ENCODE measurements at places on chromosomes 16 and 17. TPM values are rescaled to one million over a fixed set of nuclear protein-coding genes. Genes with fewer than 3 reads are reported as not detected.

The DNAI2 gene
- not detected for total RNA-seq

- DNase-seq, result no peak
Observed at GRCh38 chr16:65861131-65861731, 505.3 kb upstream of the CDH5 start.

GRCh38 chr16:85955566-85955965 is 56.6 kb downstream of the IRF8 start:
- DNase-seq, result no peak

The PLK1 gene
- total RNA-seq, result 94.8 TPM

The MRTFB gene
- 90.5 TPM for total RNA-seq

DNA sequence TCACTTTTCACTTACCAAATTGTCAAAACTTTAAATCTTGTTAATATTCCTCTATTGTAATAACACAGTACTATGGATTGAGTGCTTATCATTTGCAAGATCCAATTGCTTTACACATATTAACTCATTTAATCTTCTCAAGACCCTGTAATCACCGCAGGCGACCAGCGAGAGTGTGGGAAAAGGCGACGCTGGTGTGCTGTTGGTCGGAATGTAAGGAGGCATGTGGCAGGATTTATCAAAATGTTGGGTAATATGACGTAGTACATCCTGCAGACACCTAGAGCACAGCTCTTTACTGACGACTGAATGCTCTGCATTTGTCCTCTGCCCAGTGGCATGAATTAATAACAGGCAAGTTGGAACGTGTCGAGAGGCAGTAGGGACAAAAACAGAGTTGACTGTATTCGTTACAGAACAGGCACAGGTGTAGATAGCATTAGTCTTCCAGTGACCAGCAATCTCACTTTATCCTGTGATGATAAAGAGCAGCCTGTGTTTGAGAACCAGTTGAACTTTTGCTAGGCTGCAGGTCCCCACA is 80.3 kb downstream of the TNRC6C start:
- DNase-seq, result no peak

- DNase-seq, result peak; percentile 60
Observed at GRCh38 chr16:54930005-54930868, at the start of gene IRX5. Gene IRX5, plus strand, starts transcription at chr16:54930865. Its CDS starts 334 bp downstream, at chr16:54931199.

DNA sequence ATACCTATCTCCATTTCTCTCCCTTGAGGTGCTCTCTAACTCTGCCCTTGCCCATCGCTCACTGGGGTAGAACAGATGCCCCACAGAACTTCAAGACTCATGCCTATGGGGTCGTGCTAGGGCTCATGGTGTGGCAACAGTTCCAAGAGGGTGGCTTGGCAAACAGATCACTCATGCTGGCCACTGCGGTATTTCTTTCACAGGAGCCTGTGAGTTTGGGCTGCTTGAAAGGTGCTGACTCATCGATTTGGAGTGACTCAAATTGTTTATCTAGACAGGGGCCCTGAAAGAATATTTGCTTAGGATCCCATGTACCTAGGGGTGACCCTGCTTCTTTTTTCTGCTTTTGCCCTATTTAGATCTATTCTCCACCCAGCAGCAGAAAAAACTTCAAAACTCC is 69.9 kb downstream of the IRX5 start:
- no peak for DNase-seq

The GRIN2C gene
- 0.10 TPM for total RNA-seq

DNA sequence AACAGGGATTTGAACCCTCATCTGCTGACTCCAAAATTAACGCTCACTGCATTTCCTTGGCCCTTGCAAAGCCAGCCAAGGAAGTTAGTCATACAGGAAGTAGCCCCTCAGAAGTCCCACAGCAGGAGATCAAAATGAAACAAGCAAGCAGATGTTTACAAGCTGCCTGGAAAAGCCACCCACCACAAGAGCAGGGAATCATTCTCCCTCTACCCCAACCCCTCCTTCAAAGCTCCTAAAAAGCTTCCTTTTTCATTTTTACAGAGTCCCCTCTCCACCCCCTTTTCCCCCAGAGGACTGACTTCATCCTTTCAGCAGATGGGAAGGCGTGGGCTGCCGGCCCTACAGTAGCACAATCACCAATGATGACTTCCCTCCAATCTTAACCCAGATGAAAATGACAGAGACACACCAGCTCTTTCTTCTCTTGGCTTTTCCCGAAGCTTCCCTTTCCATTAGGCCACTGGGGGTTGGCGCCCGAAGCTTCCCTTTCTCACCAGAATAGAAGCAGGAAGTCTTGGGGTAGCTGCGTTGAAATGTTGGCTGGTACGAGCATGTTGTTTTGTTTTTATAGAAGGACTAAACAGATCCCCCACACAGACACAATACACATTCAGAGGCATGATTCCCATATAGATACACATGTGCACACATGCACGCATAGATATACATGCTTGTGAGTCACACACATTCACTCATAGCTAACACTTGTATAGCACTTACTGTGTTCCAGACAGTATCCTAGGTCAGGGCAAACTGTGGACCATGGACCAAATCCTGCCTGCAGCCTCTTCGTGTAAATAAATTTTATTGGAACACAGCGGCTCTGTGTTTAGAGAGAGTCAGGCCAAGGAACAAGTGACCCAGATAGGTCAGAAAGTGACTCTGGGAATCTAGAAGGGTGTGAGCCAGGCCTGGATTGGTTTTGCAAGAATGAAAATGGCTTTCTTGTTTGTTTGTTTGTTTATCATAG is 17.4 kb downstream of the ITPRIPL2 start:
- no peak for DNase-seq

The MPP3 gene
- total RNA-seq, result 7.1 TPM

The C16orf78 gene
- not detected for total RNA-seq

DNA sequence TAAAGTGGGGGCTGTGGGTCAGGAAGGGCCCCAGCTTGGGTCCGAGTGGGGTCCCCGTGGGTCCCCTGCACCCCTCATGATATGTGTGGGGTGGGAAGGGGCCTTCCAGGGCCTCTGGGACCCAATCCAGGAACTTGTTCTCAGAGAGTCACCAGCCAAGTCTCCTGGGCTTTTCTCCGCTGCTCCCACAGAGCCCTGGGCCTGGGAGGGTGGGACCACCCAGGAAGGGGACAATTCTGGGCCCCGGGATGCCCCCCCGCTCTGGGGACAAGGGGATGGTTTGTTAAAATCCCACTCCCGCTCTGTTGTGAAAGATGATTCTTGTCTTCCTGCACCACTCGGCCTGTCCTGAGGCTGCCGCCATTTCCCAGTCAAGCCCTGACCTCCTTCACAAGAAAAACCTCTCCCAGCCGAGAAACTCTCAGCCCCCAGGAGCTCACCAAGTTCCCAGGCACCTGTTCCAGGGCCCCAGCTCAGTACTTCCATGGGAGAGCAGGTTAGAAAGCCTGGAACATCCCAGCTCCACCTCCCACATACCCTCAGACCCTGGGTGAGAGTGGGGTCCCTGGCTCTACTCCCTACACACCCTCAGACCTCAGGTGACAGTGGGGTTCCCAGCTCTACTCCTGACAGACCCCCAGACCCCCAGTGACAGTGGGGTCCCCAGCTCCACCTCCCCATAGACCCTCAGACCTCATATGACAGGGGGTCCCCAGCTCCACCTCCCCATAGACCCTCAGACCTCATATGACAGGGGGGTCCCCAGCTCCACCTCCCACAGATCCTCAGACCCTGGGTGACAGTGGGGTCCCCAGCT is 75.1 kb downstream of the METRNL start:
- DNase-seq, result no peak

The PSMB3 gene
- 233 TPM for total RNA-seq

The TAX1BP3 gene
- 122 TPM for total RNA-seq

GRCh38 chr17:79815836-79816461 is 19.1 kb upstream of the CBX8 start:
- no peak for DNase-seq

The SCNN1B gene
- 10.7 TPM for total RNA-seq

- no peak for DNase-seq
Observed at GRCh38 chr17:19023209-19023999, 18.8 kb upstream of the FAM83G start.

DNA sequence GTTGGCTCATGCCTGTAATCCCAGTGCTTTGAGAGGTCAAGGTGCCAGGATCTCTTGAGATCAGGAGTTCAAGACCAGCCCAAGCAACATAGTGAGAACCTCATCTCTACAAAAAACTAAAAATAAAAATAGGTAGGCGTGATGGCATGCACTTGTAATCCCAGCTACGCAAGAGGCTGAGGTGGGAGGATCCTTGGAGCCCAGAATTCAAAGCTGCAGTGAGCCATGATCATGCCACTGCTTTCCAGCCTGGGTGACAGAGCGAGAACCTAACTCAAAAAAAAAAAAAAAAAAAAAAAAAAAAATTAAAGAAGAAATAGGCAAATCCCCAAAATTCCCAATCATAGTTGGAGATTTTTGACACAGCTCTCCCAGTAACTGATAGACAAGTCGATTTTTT is 32.2 kb upstream of the SRCIN1 start:
- DNase-seq, result no peak

DNA sequence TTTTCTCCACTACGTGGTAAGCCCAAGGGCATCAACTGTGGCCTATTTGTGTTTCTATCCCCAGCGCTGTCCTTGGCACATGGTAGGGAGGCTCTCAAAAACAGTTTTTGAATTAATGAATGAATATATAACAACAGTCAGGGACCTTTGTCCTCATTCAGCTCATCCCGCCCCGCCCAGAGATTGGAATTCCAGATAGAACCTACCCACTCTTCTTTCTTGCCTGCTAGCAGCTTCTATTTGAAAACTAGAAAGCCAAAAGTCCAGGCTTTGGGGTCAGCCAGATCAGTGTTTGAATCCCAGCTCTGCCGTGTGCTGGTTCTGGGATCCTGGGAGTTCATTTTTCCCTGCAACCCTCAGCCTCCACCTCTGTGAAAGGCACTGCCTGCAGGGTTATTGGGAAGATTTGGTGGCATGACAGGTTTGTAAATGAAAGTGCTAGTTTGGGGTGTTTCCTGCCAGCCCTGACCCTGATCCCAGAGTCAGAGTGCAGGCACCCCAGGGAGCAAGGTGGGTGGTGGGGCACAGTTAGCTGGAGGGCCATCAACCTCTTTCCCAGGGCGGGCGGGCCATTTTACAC is 4.5 kb downstream of the NHERF1 start:
- DNase-seq, result no peak

The NTN3 gene
- 3.2 TPM for total RNA-seq
